ENCODE measurements at places on chromosomes 6 and 20.

- no peak for DNase-seq
Measured at GRCh38 chr20:44717986-44718385, 2.8 kb downstream of the CCN5 start.

- no peak for DNase-seq
Measured at GRCh38 chr6:155341130-155341828, 27.0 kb upstream of the TFB1M start.

DNA sequence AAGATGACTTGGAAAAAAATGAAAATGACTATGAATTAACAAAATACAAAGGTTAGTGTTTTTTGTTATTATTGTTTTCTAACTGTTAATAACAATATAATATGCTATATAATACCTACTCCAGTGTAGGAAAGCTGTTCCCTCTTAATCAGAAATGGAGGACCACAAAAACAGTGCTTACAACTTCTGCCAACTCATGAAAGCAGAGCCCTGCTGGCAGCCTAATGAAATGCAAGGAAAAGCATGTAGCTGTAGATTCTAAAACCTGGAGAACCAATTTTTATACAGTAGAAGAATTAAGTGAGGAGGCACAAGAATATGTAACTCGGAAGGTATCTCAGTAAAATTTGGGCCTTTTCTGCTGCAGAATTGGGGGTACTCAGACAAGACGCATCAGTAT lies 29.4 kb downstream of the PHIP start:
- DNase-seq: no peak

DNA sequence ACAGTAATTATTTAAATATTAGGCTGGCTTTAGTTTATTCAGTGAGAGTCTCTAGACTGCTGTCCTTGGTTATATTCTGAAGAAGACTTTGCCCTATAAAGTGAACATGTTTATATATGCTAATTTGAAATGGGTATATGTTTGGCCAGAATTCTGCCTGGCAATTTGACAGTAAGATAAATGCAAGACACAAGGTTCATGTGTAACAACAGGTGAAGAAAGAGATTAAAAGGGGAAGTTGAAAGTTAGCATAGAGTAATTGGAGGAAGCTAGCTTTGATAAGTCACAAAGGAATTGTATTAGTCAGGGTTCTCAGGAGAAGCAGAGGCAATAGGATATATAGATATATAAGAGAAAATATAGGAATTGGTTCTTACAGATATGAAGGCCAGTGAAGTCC lies 191.4 kb downstream of the CENPW start:
- no peak for DNase-seq

- DNase-seq: no peak
Measured at GRCh38 chr6:40438246-40438887, 148.8 kb downstream of the LRFN2 start.

DNA sequence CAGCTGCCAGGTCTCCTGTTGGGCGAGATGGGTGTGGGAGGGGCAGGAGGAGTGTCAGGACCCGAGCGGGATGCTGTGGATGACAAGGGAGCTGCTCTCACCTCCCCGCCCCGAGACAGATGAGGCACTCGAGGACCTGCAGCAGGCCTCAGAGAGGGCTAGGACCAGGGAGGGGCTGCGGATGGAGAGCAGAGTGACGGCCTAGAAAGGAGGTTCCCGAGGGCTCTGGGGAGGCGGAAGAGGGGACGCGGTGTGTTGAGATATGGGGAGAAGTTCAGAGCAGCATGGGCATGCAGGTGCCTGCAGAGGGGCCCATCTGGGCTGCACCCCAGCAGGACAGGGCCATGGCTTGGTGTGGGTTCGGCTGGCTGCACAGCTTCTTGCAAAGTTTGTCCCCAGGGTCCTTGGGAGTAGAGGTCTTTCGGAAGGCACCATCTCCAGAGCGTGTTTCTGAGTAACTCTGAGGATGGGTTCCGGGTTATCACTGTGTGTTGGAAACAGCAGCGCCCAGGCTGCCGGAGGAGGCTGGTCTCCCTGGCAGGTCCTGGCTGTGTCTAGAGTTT lies 104.6 kb downstream of the PAX1 start:
- DNase-seq: no peak

- no peak for DNase-seq
Measured at GRCh38 chr20:11436113-11436905, 481.4 kb upstream of the BTBD3 start.

- no peak for DNase-seq
Measured at GRCh38 chr20:48066246-48066645, 281.0 kb upstream of the SULF2 start.

DNA sequence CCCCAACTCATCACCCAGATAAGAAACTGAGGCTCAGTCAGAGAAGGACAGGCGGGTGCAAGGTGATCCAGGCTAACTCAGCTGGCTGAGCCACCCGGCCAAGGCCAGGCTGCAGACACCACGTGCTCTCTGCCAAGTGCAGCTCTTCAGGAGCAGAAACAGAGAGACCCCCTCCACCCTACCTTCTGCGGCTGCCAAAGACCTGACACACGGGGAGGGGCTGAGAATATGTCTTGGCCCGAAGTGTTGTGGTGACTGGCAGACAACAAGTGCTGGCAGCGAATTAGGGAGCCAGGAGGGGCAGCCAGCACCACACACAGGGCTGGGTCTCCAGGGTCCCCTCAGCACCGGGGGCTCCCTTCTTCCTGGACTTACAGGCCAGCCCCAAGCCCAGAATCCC lies 22.5 kb downstream of the PREX1 start:
- no peak for DNase-seq

DNA sequence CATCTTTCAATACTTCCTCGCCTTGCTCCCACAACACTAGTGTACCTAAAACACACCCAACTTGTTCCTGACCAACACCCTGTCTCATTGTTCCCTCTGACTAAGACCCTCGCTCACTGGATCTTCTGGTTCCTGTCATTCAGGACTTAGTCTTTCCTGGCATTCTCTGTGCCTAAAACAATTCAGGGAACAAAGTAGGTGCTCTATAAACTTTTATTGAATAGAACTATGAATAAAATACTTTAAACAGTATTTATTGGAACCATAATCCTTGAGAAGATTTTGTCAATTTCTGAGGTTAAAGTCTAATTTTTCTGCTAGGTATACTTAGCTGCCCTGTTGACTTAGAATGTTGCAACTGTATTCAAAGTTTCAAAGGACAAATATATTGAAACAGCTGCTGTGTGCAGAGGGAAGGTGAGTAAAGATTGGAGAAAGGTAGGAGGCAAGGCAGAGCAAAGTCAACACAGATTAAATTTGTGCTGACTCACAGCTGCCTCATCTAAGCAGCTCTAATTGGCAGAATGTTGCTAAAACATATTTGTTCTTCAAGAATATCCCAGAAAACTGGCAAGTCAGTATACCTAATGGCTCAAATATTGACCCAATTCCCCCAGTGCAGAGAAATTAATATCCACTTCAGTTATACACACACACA lies 37.6 kb downstream of the GSTA2 start:
- DNase-seq: no peak
